ENCODE measurements at places on chromosomes 12 and 14.
A peak's percentile ranks its signal among the peaks of the same experiment; 100 is the strongest.

- peak; percentile 8 for DNase-seq
Measured at GRCh38 chr12:126588586-126589249, 1523.5 kb downstream of the AACS start.

GRCh38 chr14:24335461-24336171 is 745 bp upstream of the ADCY4 start:
- DNase-seq = no peak

DNA sequence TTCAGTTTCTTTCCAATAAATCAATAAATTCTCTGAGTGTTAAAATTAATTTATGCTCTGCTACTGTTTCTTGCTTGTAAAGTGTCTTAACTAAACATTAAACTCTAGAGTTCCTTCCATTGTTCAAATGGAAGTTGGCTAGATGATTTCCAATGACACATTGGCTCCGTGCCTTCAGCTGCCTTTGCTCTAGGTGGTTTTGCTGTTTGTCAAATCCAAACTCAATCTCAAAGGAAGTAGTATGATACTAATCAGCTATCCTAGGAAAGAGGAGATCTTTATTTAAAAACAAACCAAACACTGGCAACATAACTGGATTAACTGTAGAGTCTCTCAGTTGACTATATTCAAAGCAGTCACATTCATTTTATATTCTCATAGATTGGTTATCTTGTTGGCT is 356.4 kb downstream of the FOXG1 start:
- DNase-seq = no peak

- DNase-seq = no peak
Measured at GRCh38 chr12:5901416-5901815, 43.6 kb downstream of the ANO2 start.

GRCh38 chr14:50072395-50072794 is 44.0 kb downstream of the VCPKMT start:
- no peak for DNase-seq

DNA sequence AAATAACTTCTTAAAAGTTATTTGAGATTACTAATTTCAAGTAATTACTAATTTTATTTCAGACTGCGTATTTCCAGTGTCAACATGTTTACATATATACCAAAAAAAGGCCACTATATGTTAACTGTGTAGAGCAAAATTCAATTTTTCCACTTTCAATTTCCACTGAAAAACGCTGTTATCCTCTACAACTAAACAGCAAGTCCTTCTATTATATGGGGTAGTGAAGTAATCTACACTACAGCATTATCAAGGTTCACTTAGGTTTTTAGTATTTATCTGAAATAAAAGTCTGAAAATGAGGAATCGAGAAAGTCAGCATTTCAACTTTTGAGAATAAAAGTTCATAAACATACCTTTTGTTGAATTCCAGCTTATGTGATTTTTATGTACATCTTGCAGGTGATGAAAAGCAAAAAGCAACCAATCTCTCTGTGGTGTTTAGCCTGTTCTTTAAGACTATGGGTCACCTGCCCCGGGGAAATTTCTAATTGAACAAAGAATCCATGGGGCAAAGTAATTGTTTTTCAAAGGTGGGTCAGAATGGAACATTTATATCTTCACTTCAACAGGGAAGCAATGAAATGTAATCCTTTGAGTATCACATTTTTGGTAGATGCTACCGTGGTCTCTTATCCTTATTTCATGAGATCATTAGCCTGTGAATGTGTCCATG is 3.3 kb downstream of the BTG1 start:
- peak; percentile 34 for DNase-seq
